ENCODE measurements at places on chromosomes 2 and 18. TPM values are rescaled to one million over a fixed set of nuclear protein-coding genes. Genes with fewer than 3 reads are reported as not detected.

DNA sequence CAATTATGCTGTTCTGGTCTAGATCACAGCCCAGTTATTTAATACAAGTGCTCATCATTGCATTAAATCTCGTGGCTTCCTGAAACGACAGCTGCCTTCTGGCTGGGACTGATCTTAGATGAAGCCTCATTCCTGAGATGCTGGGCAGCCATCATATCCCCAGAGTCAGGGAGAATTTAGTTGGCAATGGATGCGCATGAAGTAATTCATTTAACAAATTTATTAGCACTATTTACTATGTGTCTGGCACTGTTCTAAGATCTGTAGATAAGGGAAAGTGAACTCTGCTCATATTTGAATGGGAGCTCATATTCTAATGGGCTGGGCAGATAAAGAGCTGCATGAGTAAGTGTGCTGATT is 244.7 kb downstream of the KCNS3 start:
- DNase-seq = no peak

DNA sequence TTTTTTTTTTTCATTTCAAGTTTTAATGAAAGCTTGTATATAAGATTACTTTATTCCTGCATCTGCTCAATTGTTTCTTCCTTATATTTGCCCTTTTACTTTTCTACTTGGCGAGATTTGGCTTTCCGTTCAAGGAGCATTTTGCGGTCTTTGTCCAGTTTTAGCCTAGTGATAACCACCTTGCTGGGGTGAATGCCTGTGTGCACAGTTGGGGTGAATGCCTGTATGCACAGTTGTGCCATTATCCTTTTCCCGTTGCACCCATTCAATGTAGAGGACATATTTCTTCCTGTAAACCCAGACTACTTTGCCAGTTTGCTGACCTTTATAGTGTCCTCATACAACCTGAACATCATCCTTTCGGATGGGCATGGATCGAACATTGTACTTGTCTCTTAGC is 12.0 kb downstream of the ZNF236 start:
- DNase-seq = no peak

- peak; percentile 25 for DNase-seq
Observed at GRCh38 chr2:12982149-12982584, 265.4 kb downstream of the TRIB2 start.

DNA sequence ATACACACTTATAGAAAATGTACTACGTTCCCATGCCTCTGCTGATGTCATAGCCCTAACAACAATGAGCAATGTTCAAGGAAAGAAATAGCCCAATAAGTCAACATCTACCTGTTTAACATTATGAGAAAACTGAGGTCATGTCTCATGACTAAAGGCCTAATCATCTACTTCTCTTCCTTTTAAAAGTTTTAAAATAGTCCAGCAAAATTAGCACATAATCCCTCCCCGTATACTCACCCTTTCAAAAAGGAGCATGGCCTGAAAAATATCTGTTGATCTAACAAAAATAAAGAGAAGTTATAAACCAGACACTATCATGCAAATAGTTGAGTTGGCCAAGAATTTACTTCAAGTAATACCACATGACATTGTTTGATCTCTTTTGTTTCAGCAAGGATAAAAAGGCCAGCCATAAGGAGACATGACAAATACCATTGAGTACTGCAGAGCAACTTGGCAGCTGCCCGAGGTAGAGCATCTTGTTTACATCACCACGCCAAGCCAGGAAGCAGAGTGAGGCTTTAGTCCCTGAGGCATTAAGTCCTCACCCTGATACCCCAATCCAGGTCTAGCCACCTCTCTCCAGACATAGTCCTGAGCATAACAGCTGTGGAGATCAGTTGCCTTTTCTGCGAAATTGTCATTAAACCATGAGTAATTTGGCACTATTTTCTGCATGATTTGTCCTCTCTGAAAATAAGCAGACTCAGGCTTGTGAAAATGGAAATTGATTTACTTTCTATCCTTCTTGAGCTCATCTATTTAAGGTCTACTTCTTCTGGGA is 137.4 kb upstream of the ETAA1 start:
- peak; percentile 86 for DNase-seq

- no peak for DNase-seq
Observed at GRCh38 chr2:121502781-121503180, 27.9 kb upstream of the RNU4ATAC start.

DNA sequence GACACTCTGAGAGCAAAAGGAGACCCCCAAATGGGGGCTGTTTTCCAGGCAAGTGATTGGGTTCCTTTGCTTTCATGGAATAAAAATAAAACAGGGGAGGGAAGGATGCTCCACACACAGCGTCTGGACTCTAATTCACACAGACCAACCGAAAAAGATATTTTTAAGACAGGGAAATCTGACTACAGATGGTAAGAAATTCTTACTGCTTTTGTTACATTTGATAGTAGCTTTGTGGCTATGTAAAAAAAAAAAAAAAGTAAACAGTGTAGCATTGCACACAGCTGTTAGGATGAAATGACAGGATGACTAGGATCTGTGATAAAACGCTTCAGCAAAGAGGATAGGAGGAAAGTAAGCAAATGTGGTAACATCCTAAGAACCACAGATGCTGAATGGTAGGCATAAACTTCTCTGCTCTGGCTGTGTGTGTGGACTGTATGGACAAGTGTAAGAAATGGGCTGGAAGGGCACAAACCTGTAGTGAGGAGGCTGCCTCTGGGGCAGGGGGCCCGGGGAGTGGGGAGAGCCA is 207.6 kb downstream of the ANAPC1 start:
- no peak for DNase-seq

- DNase-seq = no peak
Observed at GRCh38 chr2:223012291-223012690, 39.7 kb upstream of the KCNE4 start.

- no peak for DNase-seq
Observed at GRCh38 chr2:120568089-120568974, 167.3 kb upstream of the GLI2 start.

- no peak for DNase-seq
Observed at GRCh38 chr2:74079522-74080341, 68.0 kb downstream of the BOLA3 start.

DNA sequence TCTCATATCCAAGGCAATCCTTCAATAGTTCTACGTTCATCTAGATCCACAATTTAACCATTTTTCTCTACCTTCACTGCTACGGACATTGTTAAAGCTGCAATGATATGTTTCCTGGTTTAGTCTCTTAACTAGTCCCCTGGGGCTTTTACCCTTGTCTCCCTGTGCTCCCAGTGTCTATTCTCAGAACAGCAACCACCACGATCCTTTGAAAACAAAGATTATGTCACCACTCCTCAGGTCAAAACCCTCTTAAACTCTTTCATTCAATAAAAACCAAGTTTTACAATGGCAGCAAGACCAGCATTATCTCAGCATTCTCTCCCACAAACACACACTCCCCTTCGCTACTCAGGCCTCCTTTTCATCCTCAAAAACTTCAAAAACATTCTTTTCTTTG is 298.2 kb upstream of the CHST9 start:
- no peak for DNase-seq

DNA sequence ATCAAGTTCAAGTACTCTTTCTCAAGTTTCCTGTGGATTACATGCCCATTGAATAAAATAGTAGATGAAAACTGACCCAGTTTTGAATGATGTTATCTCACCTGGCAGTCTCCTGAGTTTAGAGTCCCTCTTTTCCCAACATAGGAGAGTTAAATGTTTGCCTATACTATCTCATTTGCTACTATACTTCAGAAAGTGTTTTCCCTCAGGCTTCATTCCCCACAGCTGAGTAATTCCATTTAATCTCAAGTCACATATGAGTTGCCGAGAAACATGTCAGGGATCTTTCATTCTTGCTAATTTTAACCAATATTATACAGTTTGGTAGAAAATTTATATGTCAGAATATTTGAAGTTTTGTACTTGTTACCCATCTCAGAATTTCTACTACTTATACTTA is 150.4 kb upstream of the CDH19 start:
- no peak for DNase-seq

DNA sequence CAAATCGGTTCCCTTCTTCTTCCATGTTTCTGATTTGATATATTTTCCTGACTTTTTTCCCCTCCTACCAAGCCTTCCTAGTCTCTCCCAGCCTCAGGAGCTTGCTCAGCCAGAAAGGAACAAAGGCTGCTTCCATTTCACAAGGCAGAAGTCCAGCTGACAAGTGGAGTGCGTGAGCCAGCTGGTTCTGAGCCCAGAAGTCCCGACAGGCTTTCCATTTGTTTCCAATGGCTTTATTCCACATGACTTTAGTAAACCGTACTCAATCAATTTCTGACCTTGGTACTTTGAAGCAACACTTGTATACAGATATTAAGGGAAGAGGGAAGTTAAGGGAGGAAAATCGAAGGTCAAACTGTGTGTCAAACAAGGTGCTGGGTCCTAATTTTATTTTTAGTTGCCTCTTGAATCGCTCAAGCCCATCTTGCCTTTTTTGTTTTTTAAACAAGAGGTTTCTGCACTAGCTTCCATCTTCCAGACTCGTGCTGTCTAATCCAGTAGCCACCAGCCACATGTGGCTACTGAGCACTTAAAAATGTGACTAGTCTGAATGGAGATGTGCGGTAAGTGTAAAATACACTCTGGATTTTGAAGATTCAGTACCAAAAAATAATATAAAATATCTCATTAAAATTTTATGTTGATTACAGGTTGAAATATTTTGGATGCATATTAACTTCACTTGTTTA is 36.2 kb downstream of the WIPF1 start:
- DNase-seq = peak; percentile 89

DNA sequence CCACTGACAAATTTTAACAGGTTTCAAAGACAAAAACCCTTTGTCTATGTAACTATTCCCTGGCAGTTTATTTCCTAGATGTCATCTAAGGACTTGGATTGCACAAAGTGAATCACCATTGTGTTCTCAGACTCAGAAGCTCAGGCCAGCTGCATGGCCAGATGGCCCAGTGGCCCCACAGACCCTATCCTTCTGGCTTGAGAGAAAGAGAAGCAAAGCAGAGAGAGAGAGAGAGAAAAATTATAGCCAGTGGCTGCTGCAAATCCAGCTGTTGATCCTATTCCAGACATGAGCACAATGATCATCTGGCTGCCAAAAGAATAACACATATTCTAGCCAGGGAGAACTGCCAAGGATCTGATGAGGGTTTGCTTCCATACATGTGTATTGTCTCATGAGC is 25.8 kb downstream of the CTLA4 start:
- DNase-seq = peak; percentile 87

DNA sequence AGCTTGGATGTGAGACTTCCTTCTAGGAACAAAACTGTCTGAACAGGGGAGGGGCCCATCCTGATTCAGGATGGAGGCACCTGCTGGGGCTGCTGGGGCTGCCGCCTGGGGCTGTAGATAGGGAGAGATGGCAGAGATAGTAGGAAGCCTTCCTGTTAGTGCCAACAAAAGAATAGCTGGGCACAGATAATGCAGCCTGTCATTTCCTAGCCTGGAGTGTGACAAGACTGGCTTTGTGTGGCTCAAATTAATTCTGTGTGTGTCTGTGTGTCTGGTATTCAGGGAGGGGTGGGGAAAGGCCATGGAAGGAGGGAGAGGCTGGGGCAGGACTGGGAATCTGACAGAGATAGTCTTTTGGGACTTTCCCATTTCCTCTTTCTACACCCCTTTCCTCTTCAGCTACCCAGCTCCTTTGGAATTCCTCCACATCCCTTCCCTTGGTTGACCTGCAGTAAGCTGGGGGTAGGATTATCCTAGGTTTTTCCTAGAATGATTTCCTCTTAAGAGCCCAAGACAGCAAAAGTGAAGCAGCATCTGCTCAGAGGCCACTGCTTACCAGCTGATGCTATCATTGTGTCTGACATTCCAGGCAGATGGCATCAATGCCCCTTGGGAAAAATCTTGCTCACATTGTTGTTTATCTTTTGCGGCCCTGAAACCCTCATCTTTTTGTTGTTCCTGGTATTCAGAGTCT is 144.9 kb upstream of the LHCGR start:
- DNase-seq = no peak

DNA sequence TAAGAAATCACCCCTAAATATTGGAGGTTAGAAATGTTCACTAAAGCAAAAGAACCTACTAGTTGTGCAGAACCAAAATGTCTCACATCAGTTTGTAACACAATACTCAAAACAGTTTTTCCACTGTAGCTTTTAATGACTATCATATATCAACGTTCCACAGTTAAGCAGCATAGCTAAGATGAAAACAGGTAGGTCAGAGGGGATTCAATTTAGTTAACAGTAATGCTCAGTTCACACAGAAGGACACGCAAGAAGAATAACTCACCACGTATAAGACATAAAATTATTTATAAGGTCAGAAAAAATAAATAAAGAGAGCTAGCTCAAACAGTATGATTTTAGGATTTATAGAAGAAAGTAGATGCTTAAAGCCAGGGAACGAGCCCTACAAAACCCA is 118.9 kb upstream of the CCDC150 start:
- DNase-seq = no peak

DNA sequence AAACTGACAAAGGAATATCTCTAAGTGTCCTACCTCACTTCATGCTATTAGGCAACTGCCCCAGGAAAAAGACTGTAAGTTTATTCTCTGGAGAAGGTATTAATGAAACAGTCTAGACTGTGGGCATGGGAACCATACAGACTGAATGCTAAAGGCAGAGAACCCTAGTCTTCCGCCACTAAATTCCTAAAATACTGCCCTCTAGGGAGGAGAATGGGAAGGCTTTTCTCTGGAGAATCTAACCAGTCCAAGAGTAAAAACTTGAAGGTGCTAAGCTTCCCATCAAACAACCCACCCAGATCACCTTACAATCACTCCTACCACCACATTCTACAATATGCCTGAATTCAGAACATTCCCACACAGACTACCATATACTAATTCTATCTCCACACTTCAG is 3.4 kb downstream of the SRBD1 start:
- DNase-seq = peak; percentile 27

- no peak for DNase-seq
Observed at GRCh38 chr18:47143899-47144485, 6.3 kb downstream of the HDHD2 start.

DNA sequence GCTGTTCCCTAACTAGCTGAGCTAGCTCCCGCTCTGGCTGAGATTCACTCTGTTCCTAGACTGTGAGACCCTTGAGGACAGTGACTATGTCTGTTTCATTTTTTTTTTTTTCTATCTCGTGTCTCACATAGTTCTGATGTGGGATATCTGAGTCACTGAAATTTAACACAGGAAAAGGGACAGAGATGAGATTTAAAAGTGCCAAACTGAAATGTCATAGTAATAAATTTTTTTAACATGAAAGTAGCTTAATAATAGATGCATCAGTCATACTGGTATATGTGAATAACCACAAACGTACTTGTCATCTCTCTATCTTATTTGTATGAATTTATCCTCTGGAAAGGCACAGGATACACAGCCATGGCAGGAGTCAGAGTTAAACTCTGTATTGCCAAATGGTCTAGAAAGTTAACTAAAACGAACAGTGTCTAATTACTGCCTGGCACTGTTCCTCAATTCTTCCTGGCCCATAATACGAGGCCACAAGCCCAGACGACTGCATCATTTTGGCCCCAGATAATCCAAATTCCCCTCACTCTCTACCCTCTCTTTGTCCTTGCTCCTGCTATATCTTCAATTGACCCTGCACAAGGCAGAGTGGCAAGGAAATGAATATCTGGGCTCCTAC is 87.5 kb downstream of the SATB2 start:
- DNase-seq = no peak

ARHGAP25 gene
- 17.1 TPM for total RNA-seq

MC2R gene
- not detected for total RNA-seq

MEP1B gene
- total RNA-seq = not detected

COMMD1 gene
- total RNA-seq = 39.1 TPM

GRHL1 gene
- 0.89 TPM for total RNA-seq

PDK1 gene
- total RNA-seq = 133 TPM

FOXI3 gene
- total RNA-seq = not detected

Measured in stomach (tissue), 19 donors.